Pancreas (tissue), 10 donors: ENCODE measurements at places on chromosomes 5 and 9. TPM values are rescaled to one million over a fixed set of nuclear protein-coding genes. Genes with fewer than 3 reads are reported as not detected.

GRCh38 chr9:128045831-128046230 lies 21.3 kb downstream of the NAIF1 start:
- H3K4me3 ChIP-seq = no peak overlapping the region
- DNase-seq = no peak
- no peaks in the 10 kb centered on the region for H3K36me3 ChIP-seq
- no peak overlapping the region for H3K27ac ChIP-seq

DNA sequence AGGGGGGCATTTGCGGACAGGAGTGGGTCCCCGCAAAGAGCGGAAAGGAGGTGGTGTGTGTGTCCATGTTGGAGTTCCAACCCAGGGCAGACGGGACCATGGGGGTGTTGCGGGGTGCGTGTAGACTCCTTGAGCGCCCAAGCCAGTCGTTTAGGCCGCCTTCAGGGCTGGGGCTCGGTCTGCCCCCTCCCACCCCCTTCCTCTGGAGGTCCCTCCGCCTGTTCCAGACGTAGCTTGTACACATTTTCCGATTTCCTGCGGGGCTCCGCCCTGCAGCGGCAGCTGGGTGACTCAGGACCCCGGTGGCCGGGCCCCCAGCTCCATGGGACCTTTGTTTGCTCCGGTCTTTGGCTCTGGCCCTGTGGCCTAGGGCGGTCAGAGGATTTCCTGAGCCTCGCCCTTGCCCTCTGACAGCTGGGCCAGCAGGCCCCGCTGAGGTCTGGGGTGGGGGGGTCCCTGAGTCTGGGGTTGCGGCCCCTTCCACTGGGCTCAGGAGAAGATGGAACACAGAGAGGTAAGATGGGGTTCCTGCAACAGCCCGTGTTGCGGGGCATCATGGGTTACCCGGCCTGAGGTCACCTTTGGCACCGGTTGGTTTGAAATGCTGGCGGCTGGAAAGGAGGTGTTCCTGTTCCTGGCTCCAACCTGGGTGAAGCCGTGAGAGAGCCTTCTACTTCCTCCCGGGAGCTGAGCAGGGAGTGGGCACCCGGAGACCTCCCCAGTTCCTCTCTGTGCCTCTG lies 1.5 kb downstream of the PKN3 start:
- H3K27ac ChIP-seq = peak overlapping the region; percentile 22
- H3K4me3 ChIP-seq = no peak overlapping the region
- H3K4me1 ChIP-seq = no peaks in the 10 kb centered on the region
- H3K36me3 ChIP-seq = no peaks in the 10 kb centered on the region
- H3K27me3 ChIP-seq = no peaks in the 10 kb centered on the region

GRCh38 chr9:27664121-27664779 lies 91.0 kb upstream of the C9orf72 start:
- no peaks in the 10 kb centered on the region for H3K36me3 ChIP-seq
- H3K4me1 ChIP-seq = peaks cover 10% of the 10 kb centered on the region
- H3K4me3 ChIP-seq = no peak overlapping the region
- no peaks in the 10 kb centered on the region for H3K27me3 ChIP-seq
- no peak overlapping the region for H3K27ac ChIP-seq

GRCh38 chr5:132782101-132782500 lies 5.1 kb upstream of the SEPTIN8 start:
- no peaks in the 10 kb centered on the region for H3K27me3 ChIP-seq
- H3K36me3 ChIP-seq = no peaks in the 10 kb centered on the region
- H3K4me1 ChIP-seq = no peaks in the 10 kb centered on the region
- no peak overlapping the region for H3K27ac ChIP-seq
- DNase-seq = no peak

PCDHB3 gene
- 1.4 TPM for polyA plus RNA-seq

DNA sequence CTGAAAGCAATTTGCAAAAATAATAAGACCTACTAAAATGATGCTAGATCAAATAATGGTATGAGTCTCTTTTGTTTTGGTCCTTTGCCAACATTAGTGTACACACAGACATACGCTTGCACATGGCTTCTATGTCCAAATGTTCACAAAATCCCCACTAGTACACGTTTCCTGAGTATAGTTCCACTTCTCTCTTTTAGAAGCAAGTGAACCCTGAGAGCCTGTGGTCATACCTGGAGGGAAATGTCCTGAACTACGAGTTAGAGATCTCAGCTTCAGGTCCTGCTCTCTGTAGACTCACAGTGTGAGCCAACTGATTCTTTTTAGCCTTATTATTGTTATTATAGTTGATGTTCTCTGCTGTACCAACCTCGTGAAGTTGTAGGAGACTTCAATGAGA lies 47.3 kb upstream of the ACTBL2 start:
- no peaks in the 10 kb centered on the region for H3K4me1 ChIP-seq
- no peak overlapping the region for H3K4me3 ChIP-seq
- DNase-seq = no peak
- no peak overlapping the region for H3K27ac ChIP-seq

NUDT12 gene
- 13.5 TPM for polyA plus RNA-seq

DNA sequence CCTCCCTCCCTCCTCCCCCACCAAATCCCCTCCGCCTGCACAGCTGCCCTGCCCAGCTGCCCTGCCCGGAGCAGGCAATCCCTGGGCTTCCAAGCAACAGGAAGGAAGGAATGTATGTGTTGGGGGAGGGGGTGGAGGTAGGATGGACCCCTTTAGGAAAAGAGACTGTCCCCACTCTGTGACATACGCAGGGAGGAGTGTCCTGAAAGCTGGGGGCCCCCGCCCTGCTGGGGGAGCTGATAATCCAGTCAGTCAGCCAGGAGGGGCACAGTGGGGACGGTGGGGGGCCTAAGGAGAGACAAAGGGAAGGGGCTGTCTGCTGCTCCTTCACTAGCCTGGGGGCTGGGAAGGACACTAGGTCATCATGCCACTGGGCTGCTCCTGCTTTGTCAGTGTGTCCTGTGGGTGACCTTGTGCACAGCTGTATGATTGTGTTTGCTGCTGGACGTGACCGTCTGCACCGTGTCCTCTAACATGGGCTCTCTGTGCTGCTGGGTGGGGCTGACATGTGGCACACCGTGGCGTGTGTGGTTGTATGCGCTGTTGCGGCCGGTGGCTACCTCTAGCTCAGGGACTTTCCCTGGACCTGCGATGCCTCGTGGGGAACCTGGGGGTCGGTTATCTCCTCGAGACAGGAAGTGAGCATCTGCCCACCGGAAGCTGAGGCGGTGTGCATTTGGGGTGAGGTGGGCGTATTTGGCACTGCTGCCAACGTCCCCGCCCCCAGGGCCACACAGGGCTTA lies 3.0 kb downstream of the N4BP3 start:
- H3K36me3 ChIP-seq = no peaks in the 10 kb centered on the region
- DNase-seq = no peak
- no peak overlapping the region for H3K27ac ChIP-seq
- peaks cover 3% of the 10 kb centered on the region for H3K4me1 ChIP-seq
- no peaks in the 10 kb centered on the region for H3K27me3 ChIP-seq

- no peaks in the 10 kb centered on the region for H3K36me3 ChIP-seq
- no peak overlapping the region for H3K4me3 ChIP-seq
- no peaks in the 10 kb centered on the region for H3K4me1 ChIP-seq
- DNase-seq = peak; percentile 65
- H3K27ac ChIP-seq = no peak overlapping the region
- no peaks in the 10 kb centered on the region for H3K27me3 ChIP-seq
Observed at GRCh38 chr9:87678650-87679355, 47.1 kb upstream of the CTSL start.

GRCh38 chr5:85814596-85814995 lies 803.1 kb upstream of the COX7C start:
- no peaks in the 10 kb centered on the region for H3K36me3 ChIP-seq
- H3K4me1 ChIP-seq = no peaks in the 10 kb centered on the region
- H3K27me3 ChIP-seq = no peaks in the 10 kb centered on the region
- no peak overlapping the region for H3K4me3 ChIP-seq
- H3K27ac ChIP-seq = no peak overlapping the region
- no peak for DNase-seq

- DNase-seq = no peak
- no peaks in the 10 kb centered on the region for H3K36me3 ChIP-seq
- H3K4me1 ChIP-seq = no peaks in the 10 kb centered on the region
- H3K27ac ChIP-seq = no peak overlapping the region
- no peaks in the 10 kb centered on the region for H3K27me3 ChIP-seq
Observed at GRCh38 chr9:18501949-18502348, 28.0 kb downstream of the ADAMTSL1 start.

NUDT2 gene
- 13.7 TPM for polyA plus RNA-seq

- no peaks in the 10 kb centered on the region for H3K4me1 ChIP-seq
- H3K27ac ChIP-seq = no peak overlapping the region
- no peak overlapping the region for H3K4me3 ChIP-seq
- no peaks in the 10 kb centered on the region for H3K27me3 ChIP-seq
- no peak for DNase-seq
Observed at GRCh38 chr9:127258606-127259471, 5.7 kb upstream of the GARNL3 start.
